ENCODE measurements at places on chromosomes 16 and 17. TPM values are rescaled to one million over a fixed set of nuclear protein-coding genes. Genes with fewer than 3 reads are reported as not detected.

- no peak for DNase-seq
- no peak overlapping the region for H3K27ac ChIP-seq
- H3K4me3 ChIP-seq, result no peak overlapping the region
- H3K36me3 ChIP-seq, result peaks cover 27% of the 10 kb centered on the region
These were observed 7.1 kb downstream of the HAPSTR1 start for GRCh38 chr16:9098377-9099090.

DNA sequence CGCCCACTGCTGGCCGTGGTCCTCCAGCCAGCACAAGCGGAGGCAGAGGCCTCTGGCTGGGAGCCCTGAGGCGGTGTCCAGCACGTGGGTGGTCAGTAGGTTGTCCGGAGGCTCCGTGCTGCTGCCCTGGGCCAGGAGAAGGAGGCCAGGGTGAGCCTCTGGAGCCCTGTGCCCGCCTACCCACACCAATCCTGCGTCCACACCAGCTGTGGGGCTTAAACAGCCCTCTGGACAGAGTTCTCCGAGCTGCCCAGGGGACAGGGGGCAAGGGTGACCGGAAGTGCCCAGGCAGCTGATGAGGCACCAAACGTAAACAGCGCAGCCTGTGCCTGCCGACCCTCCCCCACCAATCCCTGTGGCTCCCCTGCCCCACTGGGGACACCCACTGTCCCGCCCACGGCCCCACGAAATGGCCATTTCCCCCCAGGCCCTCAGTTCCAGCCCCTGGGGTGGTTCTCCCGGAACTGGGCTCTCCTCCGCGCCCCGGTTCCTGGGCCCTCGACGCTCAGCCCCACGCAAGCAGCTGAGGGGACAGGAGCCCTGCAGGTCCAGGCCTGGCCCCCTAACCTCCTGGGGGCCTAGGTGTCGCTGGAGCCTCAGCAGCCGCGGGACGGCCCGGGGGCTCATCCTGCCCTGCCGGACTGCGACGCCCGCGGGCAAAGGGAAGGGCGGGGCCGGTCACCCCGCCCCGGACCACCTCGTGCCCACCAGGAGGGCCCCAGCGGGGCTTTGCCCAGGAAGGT is 27.9 kb upstream of the DBNDD1 start:
- H3K27me3 ChIP-seq, result no peaks in the 10 kb centered on the region
- peak overlapping the region; percentile 63 for H3K4me3 ChIP-seq
- H3K4me1 ChIP-seq, result peaks cover 41% of the 10 kb centered on the region
- peak; percentile 45 for DNase-seq
- H3K27ac ChIP-seq, result peak overlapping the region; percentile 23
- H3K36me3 ChIP-seq, result peaks cover 12% of the 10 kb centered on the region

DNA sequence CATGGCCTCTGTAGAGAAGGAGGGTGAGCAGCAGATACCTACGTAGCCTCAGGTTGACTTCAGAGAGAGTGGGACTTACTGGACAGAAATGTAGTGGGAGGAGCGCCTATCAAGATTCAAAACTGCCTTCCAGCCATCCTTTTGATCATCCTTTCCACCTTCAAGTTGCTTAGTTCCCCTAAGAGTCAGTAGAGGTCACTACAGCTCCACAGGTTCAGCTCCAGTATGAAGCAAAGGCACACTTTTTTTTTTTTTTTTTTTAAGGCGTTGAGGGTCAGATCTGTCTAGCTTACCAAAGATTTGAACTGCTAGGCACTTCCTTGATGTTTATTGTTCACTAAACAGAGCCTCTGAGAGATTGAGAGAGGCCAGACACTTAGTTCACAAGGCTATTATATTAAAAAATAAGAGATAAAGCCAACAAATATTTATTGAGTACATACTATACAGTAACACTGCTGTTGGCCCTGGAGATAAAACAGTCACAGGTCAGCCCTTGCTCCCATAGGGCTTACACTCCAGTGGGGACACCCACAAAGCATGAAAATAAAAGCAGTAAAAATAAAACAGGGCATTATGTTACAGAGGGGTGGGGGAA is 3.1 kb downstream of the RNF227 start:
- 0 out of 3 replicates have a peak, but pooled peaks cover 3% of the 10 kb centered on the region for H3K27me3 ChIP-seq
- DNase-seq, result peak; percentile 77
- H3K4me1 ChIP-seq, result peaks cover 22% of the 10 kb centered on the region
- H3K27ac ChIP-seq, result no peak overlapping the region

GRCh38 chr17:74677558-74678466 is 34.9 kb downstream of the CD300LF start:
- no peaks in the 10 kb centered on the region for H3K36me3 ChIP-seq
- no peak overlapping the region for H3K4me3 ChIP-seq
- no peak for DNase-seq
- no peak overlapping the region for H3K27ac ChIP-seq
- peaks cover 12% of the 10 kb centered on the region for H3K4me1 ChIP-seq

GRCh38 chr17:42537156-42537805 is 1.2 kb downstream of the NAGLU start:
- 0 out of 2 replicates have a peak, but pooled peaks cover 3% of the 10 kb centered on the region for H3K36me3 ChIP-seq
- no peak for DNase-seq
- H3K27ac ChIP-seq, result peak overlapping the region; percentile 79
- H3K27me3 ChIP-seq, result no peaks in the 10 kb centered on the region

GRCh38 chr17:81608082-81608481 is 28.8 kb downstream of the NPLOC4 start:
- DNase-seq, result no peak
- H3K27ac ChIP-seq, result no peak overlapping the region
- no peaks in the 10 kb centered on the region for H3K4me1 ChIP-seq

DNA sequence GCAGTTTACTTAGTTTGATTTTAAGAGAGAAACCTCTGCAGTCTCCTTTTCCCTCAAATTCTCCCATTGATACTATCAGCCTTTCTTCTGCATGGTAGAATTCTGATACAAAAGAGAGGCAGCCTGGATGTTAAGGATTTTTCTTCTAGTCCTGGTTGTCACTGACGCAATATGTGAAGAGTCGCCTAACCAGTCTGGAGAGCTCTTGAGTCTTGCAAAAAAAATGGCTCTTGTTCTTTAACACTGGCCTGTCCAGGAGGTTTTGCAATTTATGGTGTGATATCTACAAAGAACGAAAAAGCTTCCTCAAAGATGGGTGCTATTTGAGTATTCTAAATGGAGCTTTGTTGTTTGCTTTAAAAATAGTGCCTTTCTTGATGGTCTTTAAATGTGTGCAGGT is 28.9 kb downstream of the COX10 start:
- peaks cover 23% of the 10 kb centered on the region for H3K4me1 ChIP-seq
- no peak overlapping the region for H3K4me3 ChIP-seq
- no peak for DNase-seq
- H3K27ac ChIP-seq, result no peak overlapping the region
- H3K27me3 ChIP-seq, result no peaks in the 10 kb centered on the region

The PPP1R27 gene
- total RNA-seq, result 1.00 TPM

The CRYM gene
- 1.9 TPM for total RNA-seq

Data from HepG2 (cell line).